ENCODE measurements at places on chromosomes 1 and 21.

- no peak overlapping the region for H3K27ac ChIP-seq
- no peak for DNase-seq
- no peaks in the 10 kb centered on the region for H3K27me3 ChIP-seq
- H3K4me1 ChIP-seq: peaks cover 10% of the 10 kb centered on the region
- no peaks in the 10 kb centered on the region for H3K36me3 ChIP-seq
These were observed 8.5 kb upstream of the GNB1 start for GRCh38 chr1:1899266-1899966.

- DNase-seq: no peak
- H3K27ac ChIP-seq: no peak overlapping the region
- H3K4me3 ChIP-seq: no peak overlapping the region
These were observed 24.5 kb downstream of the RAB7B start for GRCh38 chr1:205978676-205979075.

DNA sequence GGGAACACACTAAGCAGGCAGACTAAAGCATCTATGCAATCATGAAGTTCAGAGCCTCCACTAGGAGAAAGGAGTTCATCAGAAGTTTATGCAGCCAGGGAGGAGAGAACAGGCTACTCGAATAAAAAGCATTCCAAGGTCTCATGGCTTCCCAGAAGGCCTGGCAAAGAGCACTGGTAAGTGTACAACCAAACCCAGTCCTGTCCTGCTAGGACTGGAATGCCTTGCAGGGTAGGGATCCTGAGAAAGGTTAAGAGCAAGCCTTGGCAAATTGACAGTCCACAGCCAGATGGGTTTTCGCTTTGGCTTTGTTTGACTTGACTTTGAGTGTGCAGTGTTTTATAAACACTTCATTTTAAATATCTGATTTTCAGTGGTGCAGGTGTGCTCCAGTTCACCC, 133.6 kb upstream of the ATP1B1 start:
- no peak overlapping the region for H3K4me3 ChIP-seq
- no peaks in the 10 kb centered on the region for H3K36me3 ChIP-seq
- no peaks in the 10 kb centered on the region for H3K27me3 ChIP-seq
- no peaks in the 10 kb centered on the region for H3K4me1 ChIP-seq
- no peak for DNase-seq

- no peak overlapping the region for H3K4me3 ChIP-seq
- H3K27me3 ChIP-seq: no peaks in the 10 kb centered on the region
- peaks cover 3% of the 10 kb centered on the region for H3K36me3 ChIP-seq
- H3K27ac ChIP-seq: peak overlapping the region; percentile 90
- DNase-seq: peak; percentile 58
These were observed 130.3 kb downstream of the CASZ1 start for GRCh38 chr1:10665930-10666850.

DNA sequence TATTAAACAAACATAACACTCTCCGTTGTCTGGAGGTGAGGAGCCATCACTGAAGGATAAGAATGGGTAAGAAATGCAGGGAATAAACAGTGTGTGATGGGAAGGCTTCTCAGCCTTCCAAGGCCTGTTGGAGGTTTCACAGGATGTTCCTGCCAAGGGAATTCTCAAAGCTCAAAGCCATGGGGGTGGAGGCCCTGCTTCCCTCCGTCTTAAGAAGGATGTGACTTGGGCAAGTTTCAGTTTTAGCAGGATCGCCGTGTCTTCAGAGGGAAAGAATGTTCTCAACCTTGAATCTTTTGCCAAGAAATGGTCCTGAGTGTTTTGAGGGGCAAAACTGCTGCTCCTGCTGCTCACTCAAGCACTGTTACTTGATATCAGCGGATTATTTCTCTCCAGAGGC, 41.7 kb upstream of the IL20 start:
- no peaks in the 10 kb centered on the region for H3K4me1 ChIP-seq
- H3K36me3 ChIP-seq: no peaks in the 10 kb centered on the region
- no peak overlapping the region for H3K27ac ChIP-seq
- no peaks in the 10 kb centered on the region for H3K27me3 ChIP-seq

DNA sequence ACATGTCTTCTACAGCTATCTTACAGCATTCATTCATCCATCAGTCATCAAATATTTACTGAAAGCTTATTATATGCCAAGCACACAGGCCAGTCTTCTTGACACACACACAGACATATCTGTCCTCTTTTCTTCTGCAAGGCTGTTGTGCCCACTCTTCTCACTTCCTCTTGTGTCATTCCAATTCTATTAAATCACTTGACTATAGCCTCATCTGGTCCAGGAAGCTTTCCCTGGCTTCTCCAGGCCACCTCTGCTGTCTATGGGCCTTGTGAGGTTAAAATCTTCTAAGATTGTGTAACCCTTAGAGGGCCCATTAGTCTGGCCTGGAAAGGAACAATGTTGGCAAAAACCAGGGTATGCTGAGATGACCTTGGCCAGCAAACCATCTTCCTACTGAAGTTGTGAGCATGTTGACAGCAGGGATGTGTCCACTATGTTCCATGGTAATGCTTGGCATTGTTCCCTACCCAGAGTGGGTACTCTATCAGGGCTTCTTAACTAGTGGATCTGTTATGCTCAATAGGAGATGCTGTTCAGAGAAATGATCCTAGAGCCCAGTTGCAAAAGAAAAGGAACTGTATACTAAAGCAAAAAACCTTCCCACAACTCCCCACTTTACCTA, 5.3 kb downstream of the TRAF3IP3 start:
- H3K27ac ChIP-seq: no peak overlapping the region
- DNase-seq: no peak

- H3K27ac ChIP-seq: no peak overlapping the region
- H3K4me1 ChIP-seq: peaks cover 9% of the 10 kb centered on the region
- H3K27me3 ChIP-seq: no peaks in the 10 kb centered on the region
- H3K36me3 ChIP-seq: peaks cover 15% of the 10 kb centered on the region
These were observed 1.2 kb downstream of the KDM4A start for GRCh38 chr1:43651188-43651587.

- H3K4me3 ChIP-seq: peak overlapping the region; percentile 58
- H3K27ac ChIP-seq: peak overlapping the region; percentile 98
- no peaks in the 10 kb centered on the region for H3K36me3 ChIP-seq
- peak; percentile 73 for DNase-seq
- H3K27me3 ChIP-seq: no peaks in the 10 kb centered on the region
These were observed 102.0 kb upstream of the ARHGEF16 start for GRCh38 chr1:3352299-3352951.

- H3K4me1 ChIP-seq: no peaks in the 10 kb centered on the region
- no peaks in the 10 kb centered on the region for H3K36me3 ChIP-seq
- no peaks in the 10 kb centered on the region for H3K27me3 ChIP-seq
- H3K4me3 ChIP-seq: no peak overlapping the region
These were observed 31.0 kb downstream of the CD53 start for GRCh38 chr1:110903853-110904500.
